ENCODE measurements at places on chromosomes 6 and 20.
A peak's percentile ranks its signal among the peaks of the same experiment; 100 is the strongest.

DNA sequence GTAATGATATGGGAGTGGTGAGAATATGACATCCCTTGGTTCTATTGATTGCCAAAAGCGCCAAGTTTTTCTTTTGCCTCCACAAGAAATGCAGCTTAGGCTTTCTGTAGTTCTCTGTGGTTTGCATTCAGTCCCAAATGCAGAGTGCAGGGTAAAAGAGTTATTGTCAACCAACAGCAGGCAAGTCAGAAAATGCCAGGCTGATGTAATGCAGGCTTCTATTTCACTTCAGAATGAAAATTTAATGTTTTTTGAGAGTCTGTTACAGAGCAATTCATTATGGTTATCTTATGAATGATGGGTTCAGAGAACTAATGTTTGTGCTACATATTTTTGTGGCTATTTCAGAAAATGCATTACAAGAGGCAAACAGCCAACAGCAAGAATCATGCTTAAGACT is 293.5 kb downstream of the CENPW start:
- DNase-seq = no peak

GRCh38 chr20:47818466-47818865 is 33.2 kb upstream of the SULF2 start:
- no peak for DNase-seq

GRCh38 chr6:154241581-154241980 is 115.0 kb downstream of the IPCEF1 start:
- no peak for DNase-seq

DNA sequence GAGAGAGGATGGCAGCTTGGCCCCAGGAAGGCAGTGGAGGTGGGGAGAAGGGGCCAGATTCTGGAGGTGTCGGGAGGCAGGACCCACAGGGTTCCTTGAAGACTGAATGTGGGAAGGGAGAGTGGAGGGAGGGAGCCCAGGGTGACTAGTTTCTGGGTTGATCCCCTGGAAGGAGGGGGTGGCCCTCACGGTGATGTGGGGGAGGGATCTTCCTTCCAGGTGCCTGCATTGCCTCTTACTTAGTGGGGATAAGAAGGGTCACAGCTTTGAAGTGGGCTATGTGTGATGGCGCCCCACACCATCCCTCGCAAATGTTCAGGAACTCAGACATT is 26.7 kb downstream of the VSTM2L start:
- DNase-seq = no peak

DNA sequence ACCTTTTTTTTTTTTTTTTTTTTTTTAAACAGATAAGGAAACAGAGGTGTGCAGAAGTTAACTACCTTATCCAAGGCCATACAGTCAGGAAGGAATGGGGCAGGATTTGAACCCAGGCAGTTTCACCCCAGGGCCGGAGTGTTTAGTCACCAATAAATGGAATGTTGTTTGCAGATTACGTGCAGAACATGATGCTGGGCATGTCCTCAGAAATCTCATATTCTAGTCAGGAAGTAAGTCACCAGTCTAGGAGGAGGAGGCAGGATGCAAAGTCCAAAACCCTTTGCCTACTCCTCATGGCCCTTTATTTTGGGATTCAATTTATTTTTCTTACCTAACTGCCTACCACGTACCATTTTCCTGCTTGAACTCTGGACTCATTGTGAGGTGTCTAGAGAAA is 57.1 kb upstream of the LRRC1 start:
- no peak for DNase-seq

DNA sequence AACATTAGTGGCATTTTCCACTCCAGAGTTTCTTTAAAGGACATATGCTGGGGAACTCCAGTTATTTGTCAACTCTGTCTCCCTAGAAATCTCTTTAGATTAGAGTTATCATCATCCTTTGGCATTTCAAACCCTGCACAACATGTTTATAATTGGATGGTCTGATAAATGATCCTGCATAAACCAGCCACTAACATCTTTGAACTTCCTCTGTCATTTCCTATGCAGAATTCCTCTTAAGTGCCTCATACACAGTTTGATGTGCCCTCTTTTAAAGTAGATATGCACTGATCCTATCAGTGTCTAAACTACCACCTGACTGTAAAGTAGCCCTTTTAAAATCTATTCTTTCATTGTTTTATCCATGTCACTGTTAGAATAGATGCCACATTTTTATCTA is 306.3 kb upstream of the IRAK1BP1 start:
- peak; percentile 49 for DNase-seq

DNA sequence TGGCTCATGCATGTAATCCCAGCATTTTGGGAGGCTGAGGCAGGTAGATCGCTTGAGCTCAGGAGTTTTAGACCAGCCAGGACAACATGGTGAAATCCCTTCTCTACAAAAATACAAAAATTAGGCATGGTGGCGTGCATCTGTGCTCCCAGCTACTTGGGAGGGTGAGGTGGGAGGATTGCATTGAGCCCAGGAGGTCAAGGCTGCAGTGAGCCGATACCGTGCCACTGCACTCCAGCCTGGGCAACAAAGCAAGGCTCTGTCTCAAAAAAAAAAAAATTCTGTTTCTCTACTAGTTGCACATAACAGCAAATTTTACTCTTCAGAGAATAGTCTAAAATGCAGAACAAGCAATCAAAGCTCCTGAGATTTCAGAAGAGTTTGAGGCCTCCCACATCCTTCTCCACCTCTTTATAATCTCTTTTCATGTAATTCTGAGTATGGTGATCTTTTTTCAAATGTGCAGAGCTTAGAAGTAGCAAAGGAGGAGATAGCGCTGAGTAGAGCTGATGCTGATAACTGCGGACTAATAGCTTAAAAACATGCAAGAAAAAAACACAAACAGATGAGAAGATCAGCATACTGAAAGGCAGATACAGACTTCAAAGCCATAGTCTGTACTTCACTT is 23.3 kb downstream of the LRRN4 start:
- no peak for DNase-seq

DNA sequence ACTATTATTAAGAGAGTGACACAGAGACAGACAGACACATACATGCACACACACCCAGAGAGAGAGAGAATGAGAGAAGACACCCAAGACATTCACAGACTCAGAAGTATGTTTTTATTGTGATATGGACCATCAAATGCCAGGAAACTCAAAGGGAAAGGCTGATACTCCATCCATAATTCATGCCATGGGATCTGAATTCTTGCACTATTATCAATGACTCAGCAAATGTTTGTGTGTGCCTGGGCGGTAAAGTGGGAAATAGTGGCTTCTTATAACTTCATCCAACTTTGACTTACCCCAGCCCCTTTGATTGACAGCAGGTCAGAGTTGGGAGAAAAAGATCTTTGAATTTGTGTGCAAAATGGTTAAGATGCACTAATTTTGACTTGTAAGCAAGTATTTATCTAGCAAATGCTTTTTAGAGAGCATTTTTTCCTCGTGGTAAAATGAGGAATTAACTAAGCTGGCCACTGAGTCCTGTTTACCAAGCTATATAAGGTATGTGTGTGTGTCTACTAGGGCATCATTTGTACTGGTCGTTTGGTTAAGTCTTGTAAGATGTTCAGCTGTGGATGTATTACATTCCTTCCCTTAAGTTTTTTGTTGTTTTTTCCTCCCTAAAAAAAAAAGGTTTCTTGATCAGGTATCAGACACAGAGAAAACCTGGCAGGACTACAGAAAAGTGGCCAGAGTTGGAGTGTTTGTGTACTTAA is 3.0 kb upstream of the CCN2 start:
- DNase-seq = peak; percentile 67

DNA sequence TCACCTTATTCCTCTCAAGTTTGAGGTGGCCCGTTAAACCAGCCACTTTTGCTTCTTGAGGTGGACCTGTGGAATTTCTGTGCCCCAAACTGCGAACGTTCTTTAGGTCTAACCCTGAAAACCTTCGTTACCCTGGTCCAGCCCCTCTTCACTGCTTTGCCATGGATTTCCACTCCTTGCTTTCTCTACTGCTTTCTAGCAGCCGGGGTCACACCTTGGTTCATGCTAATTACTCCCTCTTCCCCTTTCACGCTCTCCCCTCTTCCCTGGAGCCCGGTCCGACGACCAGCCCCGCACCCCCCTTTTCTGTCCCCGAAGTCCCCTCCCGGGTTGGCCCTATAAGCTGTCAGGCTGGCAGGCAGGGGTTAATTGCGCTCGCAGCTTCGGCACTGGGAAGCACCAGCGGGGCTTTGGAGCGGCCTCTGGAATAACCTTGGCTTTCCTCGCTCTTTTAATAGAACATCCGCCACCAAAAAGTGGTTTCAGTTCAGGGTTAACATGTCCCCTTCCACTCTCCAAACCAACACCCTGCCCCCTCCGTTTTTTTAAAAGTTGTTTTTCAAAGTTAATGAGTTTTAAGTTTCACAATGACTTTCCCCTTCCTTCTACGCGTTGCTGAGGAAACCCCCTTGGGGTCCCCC is 1.4 kb upstream of the HIVEP1 start:
- DNase-seq = no peak

GRCh38 chr6:95292011-95292410 is 285.3 kb upstream of the MANEA start:
- DNase-seq = no peak

DNA sequence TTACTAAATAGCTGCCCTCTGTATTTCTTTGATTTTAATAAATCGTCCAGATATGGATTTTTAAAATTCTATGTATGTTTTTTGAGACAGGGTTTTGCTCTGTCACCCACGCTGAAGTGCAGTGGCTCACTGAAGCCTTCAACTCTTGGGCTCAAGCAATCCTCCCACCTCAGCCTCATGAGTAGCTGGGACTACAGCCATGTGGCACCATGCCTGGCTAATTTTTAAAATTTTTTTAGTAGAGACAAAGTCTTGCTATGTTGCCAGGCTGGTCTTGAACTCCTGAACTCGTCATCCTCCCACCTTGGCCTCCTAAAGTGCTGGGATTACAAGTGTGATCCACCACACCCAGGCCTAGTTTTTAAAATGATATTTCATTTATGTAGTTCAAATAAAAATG is 47.4 kb upstream of the DDR1 start:
- no peak for DNase-seq

DNA sequence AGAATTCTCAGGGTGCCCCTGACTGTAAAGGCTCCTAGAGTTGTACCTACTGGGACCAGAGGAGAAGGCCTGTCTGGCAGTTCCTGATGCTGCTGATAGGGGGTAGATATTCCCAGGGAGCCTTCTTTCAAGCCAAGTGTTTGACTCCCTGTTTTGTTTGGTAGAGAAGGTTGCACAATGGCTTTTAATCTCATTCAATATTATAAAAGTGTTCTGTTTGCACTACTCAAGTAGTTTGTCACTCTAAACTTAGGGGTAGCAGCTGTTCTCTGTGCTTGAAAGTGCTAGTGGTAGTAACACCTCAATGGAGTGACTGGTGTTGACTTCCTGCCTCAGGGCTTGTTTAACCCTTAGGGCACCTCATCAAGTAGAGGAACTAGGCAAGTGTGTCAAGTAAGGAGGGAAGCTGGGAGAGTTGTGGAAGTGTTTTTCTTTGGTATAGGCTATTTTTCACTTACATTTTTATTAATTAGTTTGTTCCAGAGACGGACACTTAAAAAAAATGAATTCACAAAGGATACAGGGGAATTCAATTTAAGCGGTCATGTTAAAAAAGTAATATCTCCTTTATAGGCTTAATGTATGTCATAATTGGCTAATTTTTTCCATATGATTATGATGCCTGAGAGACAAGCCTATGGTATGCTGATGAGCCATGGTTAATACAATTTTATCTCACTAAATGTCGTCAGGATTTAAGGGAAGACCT is 38.1 kb downstream of the BICRAL start:
- DNase-seq = no peak

- no peak for DNase-seq
These were observed 2.0 kb downstream of the NAA20 start for GRCh38 chr20:20019123-20019522.

DNA sequence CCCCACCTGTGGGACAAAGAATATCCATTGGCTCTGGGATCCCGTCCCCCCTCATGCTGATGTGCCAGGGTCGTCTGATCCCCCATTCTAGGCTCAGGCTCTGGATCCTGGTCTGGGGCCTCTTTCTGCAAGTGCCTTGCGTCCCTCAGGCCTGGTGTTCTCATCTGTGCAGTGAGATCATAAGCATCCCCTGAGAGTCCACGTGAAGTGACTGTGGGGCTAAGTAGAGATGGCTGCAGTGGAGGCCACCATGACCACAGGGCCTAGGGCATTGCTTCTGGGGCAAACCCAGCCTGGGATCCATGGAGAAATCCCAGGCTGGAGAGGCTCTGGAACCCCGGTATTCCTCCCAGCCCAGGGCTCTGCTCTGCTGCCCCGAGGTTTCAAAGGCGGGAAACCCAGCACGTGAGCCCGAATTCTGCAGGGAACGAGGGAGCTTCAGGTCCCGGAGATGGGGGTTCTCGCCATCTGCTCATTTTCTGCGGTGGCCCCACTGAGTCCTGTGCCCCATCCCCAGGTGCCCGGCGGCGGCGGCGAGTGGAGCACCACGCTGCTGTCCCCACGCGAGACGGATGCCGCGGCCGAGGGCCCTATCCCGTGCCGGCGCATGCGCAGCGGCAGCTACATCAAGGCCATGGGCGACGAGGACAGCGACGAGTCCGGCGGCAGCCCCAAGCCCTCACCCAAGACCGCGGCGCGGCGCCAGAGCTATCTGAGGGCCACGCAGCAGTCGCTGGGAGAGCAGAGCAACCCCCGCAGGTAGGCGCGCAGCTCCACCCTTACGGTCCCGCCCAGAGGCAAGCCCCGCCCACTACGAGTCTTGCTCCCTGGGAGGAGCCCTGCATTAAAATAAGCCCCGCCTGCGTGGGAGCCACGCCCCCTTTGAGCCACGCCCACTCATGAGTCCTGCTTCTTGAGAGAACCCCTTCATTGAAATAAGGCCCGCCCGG is 105.5 kb upstream of the MYL9 start:
- DNase-seq = peak; percentile 78

DNA sequence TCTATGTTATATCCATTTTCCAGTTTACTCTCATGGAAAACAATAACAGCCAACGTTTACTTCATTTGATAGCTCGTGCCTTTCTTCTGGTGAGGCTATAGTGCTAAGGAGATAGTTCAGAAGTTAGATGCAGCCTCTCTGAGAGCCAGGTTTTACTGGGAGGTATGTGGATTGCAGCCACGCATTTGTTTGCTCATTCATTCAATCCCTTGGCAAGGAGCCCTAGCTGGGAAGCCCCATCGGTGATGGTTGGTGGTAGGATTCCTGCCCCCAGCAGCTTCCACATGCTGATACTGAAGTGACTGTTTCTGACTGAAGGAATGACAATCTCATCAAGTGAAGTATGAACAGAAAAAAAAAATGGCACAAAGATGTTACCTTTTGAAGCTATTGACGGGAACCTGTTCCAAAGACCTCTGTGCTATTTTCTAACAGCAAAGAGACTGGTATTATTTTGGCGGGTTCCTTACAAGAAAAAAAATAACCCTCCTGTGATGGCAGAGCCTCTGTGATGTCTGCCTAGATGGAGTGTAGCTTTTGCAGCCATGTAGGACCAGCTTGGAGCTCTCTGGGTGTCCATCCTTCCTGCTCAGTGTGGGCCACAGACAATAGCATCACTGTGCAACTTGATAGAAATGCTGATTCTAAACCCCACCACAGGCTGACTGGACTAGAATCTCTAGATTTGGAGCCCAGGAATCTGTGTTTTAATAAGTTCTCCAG is 30.6 kb downstream of the SNAP25 start:
- DNase-seq = no peak
